ENCODE measurements at places on chromosomes 13 and 19.

DNA sequence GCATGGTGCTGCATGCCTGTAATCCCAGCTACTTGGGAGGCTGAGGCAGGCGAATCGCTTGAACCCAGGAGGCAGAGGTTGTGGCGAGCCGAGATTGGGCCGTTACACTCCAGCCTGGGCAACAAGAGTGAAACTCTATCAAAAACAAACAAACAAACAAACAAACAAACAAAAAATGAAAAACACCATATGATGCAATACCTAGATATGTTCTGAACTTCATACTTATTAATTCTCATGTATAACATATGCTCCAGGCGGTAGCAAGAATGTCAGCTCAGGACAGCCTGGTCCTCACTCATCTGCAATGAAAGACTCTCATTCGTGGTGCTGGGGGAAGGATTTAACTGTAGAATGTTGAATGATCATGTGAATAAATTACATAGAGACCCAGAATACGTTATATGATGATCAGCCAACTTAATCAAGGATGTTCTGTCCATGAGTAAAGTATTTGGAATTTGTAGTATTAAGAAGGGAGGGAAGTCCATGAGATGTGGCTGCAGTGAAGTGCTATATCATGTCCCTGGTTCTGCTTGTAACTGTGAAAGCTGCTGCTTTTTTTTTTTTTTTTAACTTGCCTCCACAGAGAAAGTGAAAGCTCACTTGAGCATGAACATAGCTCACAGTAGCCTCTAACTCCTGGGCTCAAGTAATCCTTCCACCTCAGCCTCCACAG lies 206.8 kb downstream of the UQCRFS1 start:
- no peak for DNase-seq

DNA sequence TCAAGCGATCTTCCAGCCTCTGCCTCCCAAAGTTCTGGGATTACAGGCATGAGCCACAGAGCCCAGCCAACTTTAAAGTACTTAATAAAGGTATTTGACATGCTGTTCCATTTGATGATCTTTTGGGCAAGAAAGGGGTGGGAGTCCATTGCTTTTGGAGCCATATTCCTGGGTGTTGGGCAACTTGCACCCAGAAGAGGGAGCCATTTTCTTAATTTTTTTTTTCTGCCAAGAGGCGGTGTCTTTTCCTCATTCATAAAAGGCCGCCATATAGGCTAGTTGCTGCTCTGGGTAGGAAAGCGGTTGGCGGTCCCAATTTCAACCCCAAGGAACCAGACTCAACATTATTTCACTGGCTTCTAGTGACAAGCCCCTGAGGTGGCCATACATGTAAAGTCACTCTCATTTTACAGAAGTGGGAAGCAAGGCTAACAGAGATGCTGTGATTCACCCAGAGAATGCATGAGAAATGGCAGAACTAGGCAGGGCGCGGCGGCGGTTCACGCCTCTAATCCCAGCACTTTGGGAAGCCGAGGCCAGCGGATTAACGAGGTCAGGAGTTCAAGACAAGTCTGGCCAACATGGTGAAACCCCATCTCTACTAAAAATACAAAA lies 139.6 kb downstream of the CACNA1A start:
- DNase-seq = no peak

- DNase-seq = no peak
Measured at GRCh38 chr13:29976535-29976934, 126.1 kb upstream of the UBL3 start.

DNA sequence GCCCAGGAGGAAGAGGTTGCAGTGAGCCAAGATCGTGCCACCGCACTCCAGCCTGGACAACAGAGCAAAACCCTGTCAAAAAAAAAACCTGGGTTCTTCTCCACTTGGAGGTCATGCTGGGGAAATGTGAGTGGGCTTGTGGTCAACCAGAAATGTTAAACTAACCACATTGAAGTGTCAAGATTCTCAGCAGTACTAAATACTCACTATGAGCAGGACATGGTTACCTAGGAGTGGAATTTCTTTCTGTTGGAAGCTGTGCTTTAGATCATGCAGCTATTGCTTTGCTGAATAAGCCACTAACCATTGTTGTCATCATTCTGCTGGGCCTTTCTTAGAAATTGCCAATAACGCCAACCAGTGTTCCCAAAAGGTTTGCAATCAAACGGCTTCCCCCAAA lies 253.3 kb upstream of the TSHZ3 start:
- no peak for DNase-seq

GRCh38 chr19:38838986-38839761 lies 7.6 kb upstream of the ECH1 start:
- DNase-seq = no peak

- no peak for DNase-seq
Measured at GRCh38 chr13:113182046-113182445, 23.6 kb downstream of the PROZ start.

DNA sequence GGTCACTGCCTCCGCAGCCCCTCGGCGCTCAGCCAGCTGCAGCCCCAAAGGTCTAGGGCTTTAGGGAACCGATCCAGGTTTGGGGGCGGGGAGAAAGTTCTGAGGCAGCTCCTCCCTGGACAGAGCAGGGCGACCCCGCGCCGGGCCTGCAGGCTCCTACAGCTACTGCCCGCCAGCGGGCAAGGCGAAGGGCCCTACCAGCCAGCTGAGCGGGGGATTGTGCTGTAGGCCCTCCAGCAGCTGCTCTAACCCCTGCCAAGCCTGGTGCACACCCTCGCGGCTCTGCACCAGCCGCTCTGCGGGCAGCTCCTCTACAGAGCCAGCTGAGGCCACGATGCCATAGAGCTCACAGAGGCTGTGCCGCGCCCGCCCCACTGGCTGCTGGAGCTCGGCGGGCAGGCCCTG lies 14.0 kb downstream of the PLIN4 start:
- DNase-seq = no peak

GRCh38 chr13:40520916-40521315 lies 145.5 kb downstream of the FOXO1 start:
- no peak for DNase-seq

DNA sequence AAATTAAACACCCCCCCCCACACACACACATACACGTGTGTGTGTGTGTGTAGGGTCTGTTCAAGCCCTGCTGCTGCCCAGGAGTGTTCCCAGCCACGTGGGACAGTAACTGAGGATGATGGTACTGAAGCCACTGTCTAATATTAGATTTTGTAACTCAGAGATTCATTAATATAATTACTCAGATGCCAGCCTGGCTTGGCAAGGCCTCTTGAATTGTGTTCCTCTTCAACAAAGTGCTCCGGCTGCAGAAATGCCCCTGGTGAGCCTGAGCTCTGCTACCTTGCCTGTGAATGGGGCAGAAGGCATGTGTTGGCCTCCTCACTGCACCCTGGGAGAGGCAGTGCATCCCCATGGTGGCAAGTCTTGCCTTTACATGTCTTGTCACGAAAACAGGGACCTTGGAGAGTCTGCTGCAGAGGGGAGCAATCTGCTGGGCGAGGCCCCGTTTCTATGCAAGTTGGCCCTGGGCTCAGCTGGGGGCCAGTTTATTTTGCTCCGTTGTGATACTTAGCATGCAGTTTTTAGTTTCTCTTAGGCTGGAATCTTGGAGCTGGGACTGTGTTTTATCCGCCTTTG lies 44.0 kb downstream of the NFIX start:
- no peak for DNase-seq

DNA sequence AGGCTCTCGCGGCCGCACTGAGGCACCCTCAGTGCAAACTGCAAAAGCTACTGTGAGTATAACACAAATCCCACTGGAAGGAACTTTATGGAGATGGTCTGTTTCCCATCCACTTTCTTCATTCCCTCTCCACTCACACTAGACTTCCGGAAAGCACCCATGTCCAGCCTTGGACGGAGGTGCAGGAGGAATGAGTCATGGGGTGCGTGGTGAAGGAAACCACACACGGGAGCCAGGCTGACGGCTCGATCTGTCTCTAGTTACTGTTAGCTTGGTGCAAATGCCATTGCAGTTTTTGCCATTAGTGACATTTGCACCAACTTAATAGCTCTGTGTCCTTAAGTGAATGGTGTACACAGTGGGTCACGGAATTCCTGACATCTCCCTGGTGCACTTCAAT lies 14.6 kb downstream of the NLRP8 start:
- DNase-seq = no peak

DNA sequence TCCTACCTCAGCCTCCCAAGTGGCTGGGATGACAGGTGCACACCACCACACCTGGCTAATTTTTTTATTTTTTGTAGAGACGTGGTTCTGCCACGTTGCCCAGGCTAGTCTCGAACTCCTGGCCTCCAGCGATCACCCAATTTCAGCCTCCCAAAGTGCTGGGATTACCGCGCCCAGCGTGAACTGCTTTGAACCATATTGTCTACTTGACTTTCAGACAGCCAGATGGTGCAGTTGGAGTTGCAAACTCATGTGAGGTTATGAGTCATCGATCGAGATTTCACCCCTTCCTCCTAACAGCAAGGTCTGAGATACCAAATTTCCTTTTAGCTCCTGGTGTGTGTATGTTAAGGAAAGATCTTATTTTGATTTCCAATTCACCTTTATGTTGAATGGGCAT lies 2.7 kb downstream of the SLC27A1 start:
- no peak for DNase-seq

DNA sequence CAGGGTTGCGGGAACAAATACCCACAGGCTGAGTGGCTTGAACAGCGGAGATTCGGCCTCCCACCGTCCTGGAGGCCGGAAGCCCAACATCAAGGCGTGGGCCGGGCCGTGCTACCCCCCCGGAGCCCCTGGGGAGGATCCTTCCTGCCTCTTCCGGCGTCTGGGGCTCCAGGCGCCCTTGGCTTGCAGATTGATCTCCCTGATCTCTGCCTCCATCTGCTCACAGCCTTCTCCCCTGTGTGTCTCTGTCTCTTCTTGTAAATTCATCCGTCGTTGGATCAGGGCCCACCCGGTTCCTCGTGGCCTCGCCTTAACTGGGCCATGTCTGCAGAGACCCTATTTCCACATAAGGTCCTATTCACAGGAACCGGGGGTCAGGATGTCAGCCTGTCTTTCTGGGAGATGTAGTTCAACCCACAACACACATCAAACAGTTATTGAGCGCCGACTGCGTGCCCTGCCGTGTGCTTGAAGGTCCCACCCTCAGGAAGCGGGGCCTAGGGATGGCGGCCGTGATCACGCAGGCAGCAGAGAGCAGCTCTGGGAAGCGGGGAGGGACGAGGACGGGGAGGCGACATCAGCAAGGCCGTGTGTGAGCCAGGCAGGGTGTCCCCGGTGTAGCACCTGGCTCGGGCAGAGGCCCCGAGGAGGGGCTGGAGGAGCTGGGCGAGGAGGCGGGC lies 21.3 kb downstream of the HCN2 start:
- DNase-seq = no peak

- no peak for DNase-seq
Measured at GRCh38 chr19:46818812-46819211, 30.4 kb upstream of the SLC1A5 start.

DNA sequence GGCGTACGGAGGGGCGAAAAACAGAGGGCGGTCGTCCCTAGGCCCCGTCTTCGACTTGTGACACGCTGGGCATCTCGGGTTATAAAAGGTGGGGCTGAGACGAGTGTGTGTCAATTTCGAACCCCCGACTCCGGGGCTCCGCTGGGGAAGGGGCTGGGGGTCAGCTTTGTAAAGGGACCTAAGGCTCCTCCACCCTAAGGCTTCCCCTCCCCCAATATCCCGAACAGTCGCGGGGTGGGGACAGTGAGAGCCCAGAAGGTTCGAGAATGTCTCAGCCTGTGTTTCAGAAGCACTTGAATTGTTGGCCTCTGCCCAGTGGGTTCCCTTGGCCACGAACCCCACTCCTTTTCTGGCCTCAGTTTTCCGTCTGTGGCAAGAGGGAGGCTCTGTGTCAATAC lies 450 bp downstream of the SELENOW start:
- no peak for DNase-seq

GRCh38 chr13:77040835-77041234 lies 13.9 kb upstream of the FBXL3 start:
- DNase-seq = no peak

DNA sequence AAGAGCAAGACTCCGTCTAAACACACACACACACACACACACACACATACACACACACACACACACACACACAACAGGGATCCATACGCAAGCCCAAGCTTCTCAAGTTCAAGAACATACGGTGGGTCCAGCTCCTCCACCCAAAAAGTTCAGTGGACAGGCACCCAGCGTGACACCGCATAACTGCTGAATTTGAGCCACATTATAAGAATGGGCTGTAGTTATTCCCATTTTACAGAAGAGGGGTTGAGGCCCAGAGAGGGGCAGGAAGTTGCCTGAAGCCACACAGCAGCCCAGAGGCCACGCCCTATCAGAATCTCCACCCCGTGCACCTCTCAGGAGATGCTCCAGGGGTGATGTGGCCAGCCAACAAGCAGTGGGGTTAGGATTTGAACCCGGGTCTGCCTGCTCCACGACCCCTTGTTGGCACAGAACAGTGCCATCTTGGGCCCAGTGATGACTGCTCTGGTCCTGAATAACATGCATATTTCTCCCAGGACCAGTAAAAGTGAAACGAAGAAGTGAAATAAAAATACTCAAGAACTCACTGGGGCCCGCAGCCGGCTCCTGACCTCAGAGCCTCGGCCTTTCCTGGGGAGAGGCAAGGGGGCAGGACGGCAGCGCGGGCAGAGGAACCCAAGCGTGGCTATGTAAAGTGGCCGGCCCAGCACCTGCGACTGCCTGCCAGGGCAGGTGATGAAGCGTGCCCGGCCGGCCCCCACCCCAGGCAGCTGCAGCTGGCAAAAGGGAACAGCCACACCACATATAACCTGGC lies 61.9 kb downstream of the AP1M1 start:
- no peak for DNase-seq

DNA sequence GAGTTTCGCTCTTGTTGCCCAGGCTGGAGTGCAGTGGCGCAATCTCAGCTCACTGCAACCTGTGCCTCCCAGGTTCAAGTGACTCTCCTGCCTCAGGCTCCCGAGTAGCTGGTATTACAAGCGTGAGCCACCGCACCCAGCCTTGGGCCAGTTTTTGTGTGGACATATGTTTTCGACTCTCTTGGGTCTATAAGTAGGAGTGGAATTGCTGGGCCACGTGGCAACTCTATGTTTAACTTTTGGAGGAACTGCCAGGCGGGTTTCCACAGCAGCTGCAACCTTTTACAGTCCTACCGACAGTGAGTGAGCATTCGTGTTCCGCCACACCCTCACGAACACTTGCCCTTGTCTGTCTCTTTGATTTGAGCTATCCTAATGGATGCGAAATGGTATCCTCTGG lies 44.9 kb downstream of the BICRA start:
- DNase-seq = no peak

DNA sequence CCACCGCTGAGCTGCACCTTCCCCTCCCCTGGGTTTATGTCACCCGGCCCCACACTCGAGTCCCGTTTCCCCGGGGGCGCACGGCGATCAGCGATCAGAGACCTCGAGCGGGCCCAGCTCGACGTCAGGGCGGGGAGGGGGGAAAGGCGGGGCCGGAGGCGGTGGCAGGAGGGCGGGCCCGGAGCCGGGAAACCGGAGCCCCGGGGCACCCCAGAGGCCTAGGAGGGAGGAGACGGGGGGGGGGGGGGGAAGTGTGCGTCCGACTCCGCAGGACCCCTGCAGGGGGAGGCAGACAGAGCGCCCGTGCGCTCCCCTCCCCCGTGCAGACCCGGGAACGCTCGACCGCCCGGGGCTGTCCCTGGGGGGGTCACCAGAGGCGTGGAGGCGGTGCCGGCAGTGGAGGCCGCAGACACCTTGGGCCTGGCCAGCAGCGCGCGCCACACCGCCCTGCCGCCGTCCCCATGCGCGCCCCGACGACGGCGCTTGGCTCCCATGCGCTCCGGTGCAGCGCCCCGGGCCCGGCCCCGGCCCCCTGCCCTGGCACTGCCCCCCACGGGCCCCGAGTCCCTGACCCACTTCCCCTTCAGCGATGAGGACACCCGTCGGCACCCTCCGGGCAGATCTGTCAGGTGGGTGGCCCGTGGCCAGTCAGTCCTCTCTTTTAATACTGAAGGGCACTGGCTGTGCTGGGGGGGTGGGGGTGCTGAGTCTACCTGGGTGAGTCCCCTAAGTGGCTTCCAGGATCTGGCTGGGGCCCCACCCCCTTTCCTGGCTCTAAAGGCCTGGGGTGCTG lies 11.8 kb downstream of the PDE4A start:
- no peak for DNase-seq

Measured in right renal cortex interstitium (tissue), 3 donors.